ENCODE measurements at places on chromosomes 1 and 21.

- no peak for DNase-seq
Observed at GRCh38 chr1:15508700-15509487, 15.1 kb downstream of the CASP9 start.

- no peak for DNase-seq
Observed at GRCh38 chr1:179351281-179351680, 14.5 kb upstream of the AXDND1 start.

- no peak for DNase-seq
Observed at GRCh38 chr1:32200226-32201010, at the start of gene CCDC28B. Gene CCDC28B, plus strand, starts transcription at chr1:32200595. Its CDS starts 1,341 bp downstream, at chr1:32201936.

- DNase-seq, result no peak
Observed at GRCh38 chr1:9855186-9855585, 31.4 kb upstream of the CLSTN1 start.

All from progenitor cell of endocrine pancreas (in vitro differentiated cells).